Tongue (tissue), 3 donors: ENCODE measurements at places on chromosomes 3 and 15. TPM values are rescaled to one million over a fixed set of nuclear protein-coding genes. Genes with fewer than 3 reads are reported as not detected.
A peak's percentile ranks its signal among the peaks of the same experiment; 100 is the strongest.

- no peak for DNase-seq
Measured at GRCh38 chr3:151765685-151766084, 32.0 kb downstream of the AADACL2 start.

- DNase-seq, result peak; percentile 30
Measured at GRCh38 chr3:95923496-95924210, 890.7 kb upstream of the EPHA6 start.

GRCh38 chr3:128278761-128279600 lies 125.7 kb downstream of the EEFSEC start:
- peak; percentile 93 for DNase-seq

CATSPER2 gene
- 0.51 TPM for total RNA-seq

CLDN11 gene
- total RNA-seq, result 4.1 TPM
